SHP77 treated with DMSO at 0.1 percent for 48 hours (cell line): ENCODE measurements at places on chromosomes 6 and 20.

DNA sequence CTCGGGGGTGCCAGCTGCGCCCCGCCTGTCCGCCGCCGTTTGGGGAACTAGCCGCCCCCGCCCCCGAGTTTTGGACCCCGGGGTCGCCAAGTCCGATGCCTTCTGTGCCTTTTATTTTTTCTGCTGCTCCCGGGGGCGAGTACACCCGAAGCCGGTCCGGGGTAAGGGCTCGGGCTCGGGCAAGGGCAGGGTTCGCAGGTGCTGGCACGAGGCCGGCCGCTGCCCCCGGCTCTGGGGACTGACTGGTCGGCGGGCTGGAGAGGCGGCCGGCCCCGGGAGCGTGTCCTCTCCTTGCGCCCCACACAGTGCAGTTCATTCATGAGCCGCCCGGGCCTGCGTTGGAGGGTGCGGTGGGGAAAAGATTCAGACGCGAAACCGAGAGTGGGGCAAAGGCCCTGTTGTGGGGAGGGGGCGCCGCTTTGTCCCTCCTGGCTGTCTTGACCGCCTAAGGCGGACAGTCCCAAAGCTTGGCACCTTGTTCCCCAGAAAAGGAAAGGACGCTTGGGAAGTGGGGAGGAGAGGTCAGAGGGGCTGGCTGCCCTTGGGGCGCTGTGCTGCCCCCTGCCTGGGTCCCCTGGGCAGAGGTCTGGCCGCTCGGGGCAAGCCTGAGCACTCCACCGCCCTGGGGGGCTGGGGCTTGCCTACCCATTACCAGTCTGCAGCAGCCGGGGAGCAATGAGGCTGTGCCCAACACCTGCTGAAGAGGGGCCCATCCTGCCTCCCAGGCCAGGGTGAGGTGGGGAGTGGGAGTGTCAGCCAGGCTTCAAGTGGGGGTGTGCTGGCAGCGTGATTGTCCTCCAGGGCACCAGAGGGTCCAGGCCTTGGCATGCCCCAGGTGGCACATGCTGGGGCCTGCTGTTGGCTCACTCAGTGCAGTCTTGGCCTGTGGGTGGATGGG lies 915 bp downstream of the TMEM63B start:
- DNase-seq: no peak

DNA sequence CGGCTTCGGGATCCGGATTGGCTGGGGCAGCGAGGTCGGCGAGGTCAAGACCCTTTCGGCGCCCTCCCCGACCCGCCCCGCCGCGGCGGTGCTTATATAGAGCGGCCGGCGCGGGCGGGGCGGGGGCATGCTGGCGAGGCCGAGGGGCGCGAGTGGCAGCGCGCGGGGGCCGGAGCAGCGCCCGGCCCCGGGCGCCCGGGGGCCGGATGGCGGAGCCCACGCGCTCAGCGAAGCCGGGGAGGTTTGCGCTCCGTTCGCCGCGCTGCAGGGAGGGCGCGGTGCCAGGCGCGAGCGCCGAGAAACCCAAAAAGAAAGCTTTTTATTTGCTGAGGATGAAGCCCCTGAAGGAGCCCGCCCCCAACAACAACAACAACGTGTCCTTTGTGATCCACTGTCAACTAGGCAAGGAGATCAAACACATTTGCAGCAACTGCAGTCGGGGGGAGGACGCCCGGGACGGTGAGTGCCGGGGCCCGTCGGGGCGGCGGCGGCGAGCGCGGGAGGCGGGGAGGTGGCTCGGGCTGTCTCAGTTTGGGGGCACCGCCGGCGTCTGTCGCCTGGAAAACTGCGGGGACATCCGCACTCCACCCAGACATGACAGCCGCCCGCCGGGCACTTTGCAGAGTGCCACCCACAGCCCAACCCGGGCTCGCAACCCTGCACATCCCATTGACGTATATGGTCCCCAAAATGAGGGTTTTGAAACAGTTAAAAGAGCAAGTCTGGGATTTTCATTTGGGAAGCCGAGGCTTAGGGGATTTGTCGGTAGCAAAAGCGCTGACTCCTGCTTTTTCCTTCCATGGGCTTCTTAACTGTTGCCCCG lies 297.3 kb downstream of the PHACTR1 start:
- DNase-seq: no peak

DNA sequence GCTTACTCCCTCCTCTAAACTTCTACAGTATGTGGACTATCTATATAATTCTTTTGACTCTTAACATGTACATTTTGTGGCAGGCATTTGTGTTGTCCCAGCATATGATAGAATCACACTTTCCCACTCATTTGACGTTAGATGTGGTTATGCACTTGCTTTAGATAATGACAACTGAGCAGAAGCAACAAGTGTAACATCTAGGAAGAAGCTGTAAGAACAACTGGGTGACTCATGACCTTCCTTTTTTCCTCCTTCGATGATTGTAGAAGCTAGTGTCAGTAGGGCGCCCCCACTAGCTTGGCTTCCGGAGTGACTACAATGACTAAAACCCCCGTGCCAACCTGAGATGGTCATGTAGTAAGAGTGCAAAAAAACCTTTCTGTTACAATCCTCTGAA lies 74.6 kb upstream of the CEP85L start:
- no peak for DNase-seq

GRCh38 chr6:37202788-37203491 lies 33.0 kb downstream of the PIM1 start:
- DNase-seq: no peak

DNA sequence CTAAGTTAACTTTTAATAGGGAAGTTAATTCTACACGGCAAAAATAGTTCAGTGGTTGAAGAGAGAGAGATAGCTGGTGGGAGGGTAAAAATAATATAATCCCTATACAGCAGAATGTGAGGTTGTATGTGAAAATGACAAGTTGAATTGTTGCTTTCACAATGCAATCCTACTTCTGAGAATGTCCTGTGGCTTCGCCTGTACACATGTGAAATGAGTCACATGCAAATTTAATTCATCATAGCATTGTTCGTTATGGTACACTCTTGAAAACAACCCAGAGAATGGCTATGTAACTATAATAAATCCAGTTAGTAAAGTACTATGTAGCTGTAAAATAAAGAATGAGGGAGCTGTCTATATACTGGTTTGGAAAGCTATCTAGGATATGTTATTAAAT lies 46.0 kb upstream of the HINT3 start:
- no peak for DNase-seq

DNA sequence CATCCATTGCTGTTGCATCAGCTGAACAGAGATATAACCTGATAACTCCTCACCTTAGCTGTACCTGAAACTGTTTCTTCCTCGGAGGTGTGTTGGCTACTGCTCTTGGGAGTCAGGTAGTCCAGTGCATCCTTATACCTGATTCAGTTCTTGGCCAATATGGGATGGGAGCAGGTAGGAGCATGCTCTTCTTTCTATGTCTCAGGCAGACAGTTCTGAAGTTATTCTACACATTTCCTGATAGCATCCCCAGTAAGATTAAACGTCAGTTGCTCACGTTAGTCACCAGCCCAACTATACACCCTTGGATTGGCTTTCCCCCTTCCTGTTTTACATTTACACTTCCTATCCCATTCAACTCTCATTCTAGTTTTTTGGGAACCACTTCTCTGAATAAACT lies 244.3 kb upstream of the FLRT3 start:
- no peak for DNase-seq

DNA sequence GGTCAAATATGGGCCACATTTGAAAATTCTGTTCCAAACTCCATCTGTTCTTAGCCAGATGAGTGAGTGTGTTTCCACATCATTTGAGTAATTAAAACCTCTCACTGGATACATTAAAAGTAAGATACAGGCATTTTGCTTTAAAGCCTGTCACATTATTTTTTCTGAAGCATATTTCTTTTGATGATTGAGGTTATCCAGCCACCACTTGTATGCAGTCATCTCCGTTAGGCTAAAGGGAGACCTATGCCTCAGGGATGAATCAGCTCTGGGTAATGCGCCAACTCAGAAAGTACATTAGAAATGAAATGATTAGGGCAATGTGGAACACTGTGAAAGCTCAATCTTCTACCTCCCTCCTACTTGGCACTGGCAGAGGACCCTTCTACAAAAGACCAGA lies 90.7 kb downstream of the SNAP25 start:
- DNase-seq: no peak

GRCh38 chr6:120614723-120615122 lies 719.6 kb downstream of the TBC1D32 start:
- no peak for DNase-seq

- no peak for DNase-seq
These were observed 73.0 kb upstream of the TSHZ2 start for GRCh38 chr20:52899041-52899608.

GRCh38 chr20:61045091-61045490 lies 207.0 kb upstream of the CDH4 start:
- no peak for DNase-seq

GRCh38 chr6:12720310-12720709 lies 3.7 kb downstream of the PHACTR1 start:
- DNase-seq: no peak
